ENCODE measurements at places on chromosomes 6 and 20.

- DNase-seq: no peak
Observed at GRCh38 chr6:123745895-123746294, 57.8 kb upstream of the NKAIN2 start.

- no peak for DNase-seq
Observed at GRCh38 chr6:111469543-111469942, 13.5 kb downstream of the REV3L start.

GRCh38 chr6:92667843-92668242 is 751.5 kb downstream of the EPHA7 start:
- peak; percentile 27 for DNase-seq

- no peak for DNase-seq
Observed at GRCh38 chr6:106421496-106421895, 61.0 kb downstream of the CRYBG1 start.

- DNase-seq: no peak
Observed at GRCh38 chr6:149939356-149939648, 2.5 kb upstream of the ULBP2 start.
